ENCODE measurements at places on chromosomes 7 and 10.

GRCh38 chr7:111678281-111678680, 116.0 kb upstream of the IMMP2L start:
- DNase-seq: no peak

DNA sequence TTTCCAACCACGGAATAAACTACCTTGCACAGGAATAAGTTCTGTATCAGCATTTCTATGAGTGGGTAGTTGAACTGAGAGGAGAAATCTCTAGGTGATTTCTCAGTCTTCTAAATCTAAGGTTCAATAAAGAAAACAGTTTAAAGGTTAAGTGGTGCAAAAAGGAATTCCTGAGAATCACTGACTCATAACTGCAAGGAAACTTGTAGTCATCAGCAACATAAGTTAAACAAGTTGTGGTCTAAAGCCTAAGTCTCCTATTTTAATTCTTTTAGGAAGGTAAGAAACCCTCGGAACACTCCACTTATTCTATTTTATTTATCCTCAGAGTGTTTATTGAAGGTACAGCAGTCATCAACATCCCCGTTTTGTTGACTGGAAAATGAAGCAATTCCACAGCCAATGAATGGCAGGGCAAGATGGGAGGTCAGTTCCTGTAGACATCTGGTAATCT, 92.4 kb upstream of the PIK3CG start:
- DNase-seq: no peak

GRCh38 chr7:71472962-71473361, 341.0 kb downstream of the GALNT17 start:
- DNase-seq: no peak

GRCh38 chr10:60816628-60817397, 38.5 kb downstream of the CDK1 start:
- peak; percentile 62 for DNase-seq

DNA sequence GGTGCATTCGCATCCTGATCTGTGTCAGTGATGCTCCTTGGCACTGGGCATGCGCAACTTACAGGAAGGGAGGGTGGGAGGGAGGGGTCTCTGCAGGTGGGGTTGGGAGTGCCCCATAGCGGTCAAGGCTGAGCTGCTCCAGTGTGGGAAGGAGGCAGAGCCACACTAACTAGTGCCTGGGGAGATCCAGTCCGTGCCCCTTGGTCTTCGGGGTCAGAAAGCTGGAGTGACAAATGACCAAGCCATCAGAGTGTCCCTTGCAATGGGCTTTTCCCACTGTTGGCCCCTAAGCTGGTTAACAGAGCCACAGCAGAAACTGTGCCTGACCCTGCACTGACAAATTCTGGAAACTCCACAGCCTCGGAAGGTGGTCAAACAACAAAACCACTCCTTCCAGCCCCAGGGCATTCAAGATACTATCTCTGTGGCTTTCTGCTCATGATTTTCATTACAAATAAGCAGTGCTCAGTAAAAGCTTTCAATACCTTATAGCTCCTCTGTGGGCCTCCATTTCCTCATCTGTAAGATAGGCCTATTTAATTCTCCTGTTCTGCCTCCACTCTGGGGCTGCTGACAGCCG, 138.1 kb upstream of the UNC5B start:
- no peak for DNase-seq

Data from CD14-positive monocyte (primary cell).